Activated CD4-positive, CD25-positive, alpha-beta regulatory T cell treated with anti-CD3 and anti-CD28 coated beads, Interleukin-2, amount 50 U/mL, for 72 hours (primary cell): ENCODE measurements at places on chromosomes 11 and 22.

- no peak for DNase-seq
These were observed 268.0 kb downstream of the CTTN start for GRCh38 chr11:70666311-70666710.

DNA sequence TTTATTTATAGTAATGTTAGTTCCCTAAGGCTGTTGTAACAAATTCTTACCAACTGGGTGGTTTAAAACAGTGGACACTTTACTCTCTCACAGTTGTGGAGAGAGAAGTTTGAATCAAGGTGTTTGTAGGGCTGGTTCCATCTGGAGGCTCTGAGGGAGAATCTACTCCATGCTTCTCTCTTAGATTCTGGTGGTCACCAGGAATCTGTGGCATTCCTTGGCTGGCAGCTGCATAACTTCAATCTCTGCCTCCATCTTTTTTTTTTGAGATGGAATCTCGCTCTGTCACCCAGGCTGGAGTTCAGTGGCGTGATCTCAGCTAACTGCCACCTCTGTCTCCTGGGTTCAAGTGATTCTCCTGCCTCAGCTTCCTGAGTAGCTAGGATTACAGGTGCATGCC lies 46.3 kb downstream of the LDLRAD3 start:
- DNase-seq: no peak

DNA sequence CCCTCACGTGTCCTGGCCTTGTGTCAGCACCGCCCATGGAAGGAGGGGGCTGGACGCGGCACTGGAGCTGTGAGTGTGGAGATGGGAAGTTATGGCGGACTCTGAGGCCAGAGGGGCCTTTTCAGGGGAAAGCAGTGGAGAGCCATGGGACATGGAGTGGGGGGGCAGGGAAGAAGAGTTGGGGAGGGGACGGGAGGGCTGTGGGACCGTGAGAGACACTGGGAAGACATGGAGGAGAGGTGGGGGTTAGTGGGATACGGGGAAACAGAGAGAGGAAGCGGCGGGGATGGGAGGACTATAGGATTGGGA lies 58.2 kb downstream of the FBXO7 start:
- DNase-seq: no peak

DNA sequence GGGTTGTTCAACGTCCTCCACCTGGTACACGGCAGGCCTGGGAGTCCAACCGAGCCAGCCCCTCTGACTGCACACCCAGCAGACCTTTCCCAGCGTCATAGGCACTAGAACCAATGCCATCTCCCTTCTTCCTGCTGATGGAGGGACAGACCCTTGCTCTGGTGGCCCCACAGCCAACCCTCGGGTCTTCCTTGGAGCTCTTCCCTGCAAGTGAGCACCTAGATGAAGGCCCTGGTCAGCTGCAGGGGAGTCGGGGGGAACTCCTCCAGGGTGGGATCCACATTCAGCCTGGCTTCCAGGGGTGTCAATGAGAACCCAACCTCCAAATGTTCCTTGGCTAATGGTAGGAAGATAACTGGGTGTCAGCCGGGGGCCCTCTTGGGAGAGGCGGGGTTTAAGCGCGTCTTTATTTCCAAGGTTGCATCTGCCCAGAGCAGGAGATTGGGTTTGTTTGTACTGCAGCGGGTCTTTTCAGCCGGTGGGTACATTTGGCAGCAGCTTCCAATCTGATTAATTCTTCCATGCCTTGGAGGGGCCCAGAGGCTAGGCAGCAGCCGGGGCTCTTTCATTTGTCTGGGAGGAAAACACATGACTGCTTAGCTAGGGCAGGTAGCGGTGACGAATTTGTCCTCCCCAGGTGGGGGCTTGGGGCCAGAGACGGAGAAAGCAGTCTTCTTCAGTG lies 56.0 kb upstream of the SHISAL1 start:
- no peak for DNase-seq

- no peak for DNase-seq
These were observed 13.0 kb downstream of the MRPL21 start for GRCh38 chr11:68890490-68891231.
